ENCODE measurements at places on chromosomes 3 and 15. TPM values are rescaled to one million over a fixed set of nuclear protein-coding genes. Genes with fewer than 3 reads are reported as not detected.

Gene GOLGA6L7
- 0.15 TPM for total RNA-seq

Gene LHFPL4
- total RNA-seq, result 6.7 TPM

Gene HEG1
- 24.9 TPM for total RNA-seq

Gene A4GNT
- total RNA-seq, result not detected

Gene IRAK2
- 0.66 TPM for total RNA-seq

Gene TUSC7
- not detected for total RNA-seq

Gene RRP9
- total RNA-seq, result 91.1 TPM

Data from endodermal cell (in vitro differentiated cells).